Brain microvascular endothelial cell (primary cell): ENCODE measurements at places on chromosomes 7 and 10.

DNA sequence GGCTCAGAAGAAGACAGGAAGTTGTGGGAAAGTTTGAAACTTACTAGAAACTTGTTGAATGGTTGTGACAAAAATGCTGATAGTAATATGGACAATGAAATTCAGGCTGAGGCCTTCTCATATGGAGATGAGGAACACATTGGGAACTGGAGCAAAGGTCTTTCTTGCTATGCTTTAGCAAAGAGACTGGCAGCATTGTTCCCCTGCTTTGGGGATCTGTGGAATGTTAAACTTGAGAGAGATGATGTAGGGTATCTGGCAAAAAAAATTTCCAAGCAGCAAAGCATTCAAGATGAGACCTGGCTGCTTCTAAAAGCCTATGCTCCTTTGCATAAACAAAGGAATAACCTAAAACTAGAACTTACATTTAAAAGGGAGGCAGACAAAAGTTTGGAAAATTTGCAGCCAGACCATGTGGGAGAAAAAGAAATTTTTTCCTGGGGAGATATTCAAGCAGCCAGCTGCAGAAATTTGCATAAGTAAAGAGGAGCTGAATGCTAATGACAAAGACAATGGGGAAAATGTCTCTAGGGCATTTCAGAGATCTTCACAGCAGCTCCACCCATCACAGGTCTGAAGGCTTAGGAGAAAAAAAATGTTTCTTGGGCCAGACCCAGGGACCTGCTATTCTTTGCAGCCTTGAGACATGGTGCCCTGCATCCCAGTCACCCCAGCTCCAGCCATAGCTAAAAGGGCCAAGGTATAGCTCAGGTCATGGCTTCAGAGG, 16.5 kb upstream of the KCND2 start:
- DNase-seq: no peak

- no peak for DNase-seq
These were observed 184.7 kb upstream of the PCDH15 start for GRCh38 chr10:54985732-54986131.

- no peak for DNase-seq
These were observed 346.8 kb upstream of the AOAH start for GRCh38 chr7:37071124-37071523.

DNA sequence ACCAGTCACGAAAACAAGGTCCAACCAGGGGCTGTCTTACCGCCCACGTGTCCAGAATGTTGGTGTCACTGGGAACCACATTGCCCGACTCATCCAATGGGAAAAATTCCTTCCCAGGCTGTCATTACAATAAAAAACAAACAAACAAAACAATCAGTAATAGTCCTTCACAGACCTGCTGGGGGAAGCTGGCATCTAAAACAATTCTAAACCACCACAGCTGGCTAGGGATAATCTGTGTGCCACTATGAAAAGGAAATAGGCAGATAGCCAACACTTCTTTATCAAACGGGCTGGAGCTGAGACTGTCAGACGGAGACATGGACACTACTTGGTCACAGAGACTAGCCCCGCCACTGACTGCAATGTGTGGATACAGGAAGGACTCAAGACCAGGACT, 9.2 kb downstream of the AKR1B1 start:
- no peak for DNase-seq

DNA sequence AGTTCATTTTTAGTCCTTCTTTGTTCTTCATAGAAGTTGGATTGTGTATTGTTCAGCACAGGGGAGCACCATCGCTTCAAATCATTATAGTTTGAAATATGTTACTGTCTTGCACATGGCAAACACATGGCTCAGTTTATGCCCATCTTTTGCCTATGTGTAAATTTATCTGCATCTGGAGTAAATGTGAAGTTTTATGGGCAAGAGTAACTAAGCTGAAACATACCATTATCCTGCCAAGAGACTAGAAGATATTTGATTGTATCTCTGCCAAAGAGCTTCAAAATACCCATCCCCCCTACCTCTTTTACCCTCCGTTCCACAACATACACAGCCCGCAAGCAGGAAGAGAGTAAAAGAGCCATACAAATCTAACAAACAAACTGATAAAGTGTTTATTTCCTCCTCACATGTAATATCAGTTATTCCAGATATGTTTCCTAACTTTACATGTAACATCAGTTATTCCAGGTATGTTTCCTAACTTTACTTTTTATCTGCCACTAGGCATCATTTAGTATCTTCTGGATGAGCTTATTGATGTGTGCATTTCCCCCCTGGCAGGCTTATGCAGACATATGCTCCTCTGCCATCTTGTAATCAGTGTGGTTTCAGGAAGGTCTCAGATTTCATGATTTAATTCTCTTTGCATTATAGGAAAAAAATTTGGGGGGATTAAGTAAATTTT, 127.7 kb downstream of the SRI start:
- DNase-seq: no peak

- no peak for DNase-seq
These were observed 323.7 kb upstream of the ANKRD30A start for GRCh38 chr10:36801660-36802059.

DNA sequence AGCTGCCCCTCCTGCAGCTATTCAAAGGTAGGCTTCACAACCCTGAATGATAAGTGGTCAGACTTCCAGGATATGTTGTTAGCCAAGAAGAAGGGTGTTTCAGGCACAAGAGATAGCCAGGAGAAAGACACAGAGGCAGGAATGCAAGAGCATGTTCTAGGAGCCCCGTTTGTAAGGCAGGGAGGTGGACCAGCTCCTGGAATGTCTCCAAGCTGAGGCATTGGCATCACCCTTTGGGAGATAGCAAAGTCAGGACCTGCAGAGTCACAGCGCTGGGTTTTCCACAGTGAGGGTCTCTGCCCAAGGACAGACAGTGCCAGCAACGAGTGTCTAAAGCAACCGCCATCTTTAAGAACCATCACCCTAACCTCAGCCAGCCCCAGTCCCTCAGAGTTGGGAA, 484.5 kb upstream of the ZMIZ1 start:
- no peak for DNase-seq

- no peak for DNase-seq
These were observed 31.7 kb downstream of the CISD1 start for GRCh38 chr10:58300676-58301075.

GRCh38 chr10:2786251-2786650, 281.1 kb upstream of the PFKP start:
- DNase-seq: no peak

GRCh38 chr10:13158401-13158800, 3.0 kb upstream of the MCM10 start:
- no peak for DNase-seq

DNA sequence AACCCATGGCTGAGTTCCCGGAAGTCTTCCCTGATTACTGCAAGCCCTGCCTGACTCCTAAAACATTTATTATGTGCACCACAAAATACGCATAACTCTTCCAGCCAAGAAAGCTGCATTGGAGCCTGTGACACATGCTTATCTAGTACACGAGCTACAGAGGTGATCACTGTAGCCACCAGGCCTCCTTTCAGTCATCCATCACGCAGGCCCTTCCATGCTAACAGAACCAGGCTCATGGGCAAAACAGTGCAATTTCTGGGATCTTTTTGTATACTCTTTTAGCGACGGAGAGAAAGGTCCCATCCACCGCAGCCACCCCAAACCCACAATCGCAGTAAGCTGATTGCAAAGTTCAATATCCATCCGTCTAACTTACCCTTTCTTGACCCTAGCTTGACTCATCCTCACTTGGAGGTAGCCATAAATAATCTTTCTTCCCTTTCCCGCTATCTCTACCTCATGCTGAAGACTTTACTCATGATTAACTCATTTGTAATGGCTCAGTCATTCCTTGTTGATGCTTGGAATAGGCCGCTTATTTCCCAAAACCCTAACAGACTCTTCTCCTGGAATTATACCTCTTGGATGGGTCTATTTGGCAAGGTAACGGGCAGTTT, 1203.5 kb downstream of the TYW1 start:
- no peak for DNase-seq

DNA sequence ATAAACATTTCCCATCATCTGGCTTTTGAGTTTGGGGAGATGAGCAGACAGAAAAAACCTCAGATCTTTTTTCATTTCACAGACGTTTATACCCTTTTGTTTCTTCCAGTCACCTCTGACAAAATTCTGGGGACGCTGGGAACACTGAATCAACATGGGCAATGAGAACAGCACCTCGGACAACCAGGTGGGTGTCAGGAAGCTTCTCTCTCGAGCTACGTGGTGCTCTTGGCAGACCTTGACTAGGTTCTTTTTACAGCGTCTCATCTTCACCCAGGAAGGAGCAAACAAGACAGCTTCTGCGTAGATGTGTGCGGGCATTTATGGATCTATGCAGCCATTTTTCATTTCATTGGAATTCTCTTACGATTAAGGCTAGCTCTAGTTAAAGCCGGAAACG, 32.9 kb downstream of the TACC2 start:
- no peak for DNase-seq

GRCh38 chr7:28020302-28020940, 160.2 kb downstream of the JAZF1 start:
- DNase-seq: peak; percentile 66

DNA sequence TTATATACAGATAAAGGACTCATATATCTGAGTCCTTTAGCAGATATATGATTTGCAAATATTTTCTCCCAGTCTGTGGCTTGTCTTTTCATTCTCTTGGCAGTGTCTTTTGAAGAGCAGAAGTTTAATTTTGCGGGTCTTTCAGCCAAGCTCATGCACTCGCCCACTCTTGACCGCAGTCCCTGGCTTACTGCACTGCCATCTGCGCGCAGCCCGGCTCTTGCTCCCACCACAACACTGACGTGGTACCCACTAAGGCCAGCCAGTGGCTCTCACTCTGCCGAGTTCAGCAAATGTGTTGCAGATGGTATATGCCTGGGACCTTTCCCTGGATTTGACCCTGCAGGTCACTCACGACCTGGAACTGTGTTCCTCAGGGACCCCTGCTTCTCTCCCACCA, 74.3 kb downstream of the CDH23 start:
- DNase-seq: no peak

- no peak for DNase-seq
These were observed 62.5 kb downstream of the TMEM130 start for GRCh38 chr7:98807068-98808048.

DNA sequence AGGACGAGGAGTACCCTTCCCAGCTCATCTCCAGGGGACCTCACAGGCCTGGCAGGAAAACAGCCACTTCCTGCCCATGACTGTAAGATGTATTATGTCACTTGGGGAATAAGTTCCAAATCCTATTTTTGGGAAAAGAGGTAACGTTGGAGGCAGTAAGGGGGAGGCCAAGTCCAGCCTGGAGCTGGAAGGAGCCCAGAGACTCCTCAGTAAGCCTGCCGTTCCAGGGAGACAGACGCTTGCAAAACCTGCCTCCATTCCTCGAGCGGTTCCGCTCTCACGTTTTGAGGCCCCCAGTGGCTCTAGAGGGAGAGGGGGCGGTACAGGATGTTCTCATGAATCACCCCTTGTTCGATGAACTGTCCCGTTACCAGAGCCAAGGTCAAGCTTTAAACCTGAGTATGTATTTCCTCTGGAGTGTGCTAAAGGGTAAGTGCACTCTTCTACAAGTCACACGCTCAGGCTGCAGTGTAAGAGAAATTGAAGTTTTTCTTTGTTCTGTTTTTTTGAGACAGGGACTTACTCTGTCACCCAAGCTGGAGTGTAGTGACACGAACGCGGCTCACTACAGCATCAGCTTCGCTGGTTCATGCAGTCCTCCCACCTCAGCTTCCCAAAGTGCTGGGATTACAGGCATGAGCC, 45.5 kb upstream of the CYTH3 start:
- peak; percentile 60 for DNase-seq

- peak; percentile 28 for DNase-seq
These were observed 3.9 kb upstream of the CD36 start for GRCh38 chr7:80634505-80634904.

DNA sequence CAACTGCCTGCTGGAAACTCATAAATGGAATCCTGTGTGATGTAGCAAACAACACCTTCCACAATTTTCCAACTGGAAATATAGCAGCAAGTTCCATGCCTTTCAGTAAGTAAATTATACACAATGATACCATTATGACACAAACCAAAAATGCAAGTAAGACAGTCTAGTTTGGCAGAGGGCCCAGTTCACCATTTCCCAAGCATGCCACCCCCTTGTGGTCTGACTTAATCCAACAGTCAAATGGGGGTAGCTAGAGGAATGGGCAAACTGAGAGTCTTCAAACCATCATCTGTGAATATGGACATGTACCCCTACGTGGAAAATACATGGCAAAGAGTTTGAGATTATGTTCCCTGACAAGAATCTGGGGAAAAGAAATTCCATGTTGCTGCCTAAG, 137.6 kb upstream of the VWC2 start:
- no peak for DNase-seq

GRCh38 chr10:69182005-69182404, 2.0 kb downstream of the SUPV3L1 start:
- DNase-seq: no peak

GRCh38 chr7:29019387-29019786, 61.3 kb upstream of the TRIL start:
- no peak for DNase-seq

DNA sequence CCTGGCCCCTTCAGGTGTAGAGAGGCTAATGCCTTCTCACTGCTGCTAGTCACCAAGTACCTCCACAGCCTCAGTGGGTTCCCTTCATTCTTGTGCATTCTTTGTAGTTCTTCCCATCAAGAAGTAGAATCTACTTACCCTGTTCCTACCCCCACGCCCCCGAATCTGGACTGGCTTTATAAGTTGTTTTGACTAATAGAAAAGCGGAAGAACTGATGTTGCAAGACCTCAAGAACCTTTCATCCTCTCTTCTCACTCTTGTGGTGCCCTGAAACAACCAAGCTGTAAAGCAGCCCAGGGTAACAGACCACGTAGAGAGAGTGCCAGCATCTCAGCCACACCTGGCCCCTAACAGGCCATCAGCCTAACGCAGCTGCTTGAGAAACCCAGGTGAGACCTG, 23.2 kb upstream of the LAMB1 start:
- no peak for DNase-seq

DNA sequence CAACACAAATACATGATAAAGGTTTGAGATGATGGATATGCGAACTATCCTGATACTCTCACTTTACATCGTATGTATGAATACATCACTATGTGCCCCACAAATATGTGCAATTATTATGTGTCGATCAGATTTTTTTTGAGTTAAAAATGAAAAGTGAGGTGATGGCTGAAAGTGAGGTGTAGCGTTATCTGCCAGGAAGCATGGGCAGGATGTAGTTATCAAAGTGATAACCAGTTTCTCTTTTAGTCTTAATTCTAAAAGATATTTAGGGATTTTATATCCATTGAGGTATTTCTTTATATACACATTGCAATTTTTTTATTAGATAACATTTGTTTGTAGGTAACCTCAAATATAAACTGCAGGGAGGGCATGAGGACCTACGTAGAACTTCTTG, 15.6 kb upstream of the KLF6 start:
- no peak for DNase-seq
